ENCODE measurements at places on chromosomes 5 and 9.

DNA sequence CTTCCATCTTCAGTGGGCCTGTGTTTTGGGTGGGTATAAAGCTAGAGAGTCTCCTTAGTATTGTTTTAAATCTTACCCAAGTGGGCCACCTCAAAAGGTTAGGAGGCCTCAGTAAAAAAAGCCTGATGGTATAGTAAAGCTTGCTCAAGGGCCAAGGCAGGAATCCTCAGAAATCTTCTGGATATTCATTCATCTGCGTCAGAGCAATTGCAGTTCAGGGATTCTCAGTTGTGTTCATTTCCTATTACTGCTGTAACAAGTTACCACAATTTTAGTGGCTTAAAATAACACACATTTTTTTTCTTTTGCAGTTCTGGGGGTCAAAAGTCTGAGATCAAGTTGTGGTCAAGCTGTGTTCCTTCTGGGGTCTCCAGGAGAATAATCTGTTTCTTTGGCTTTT, 985.5 kb downstream of the TLE4 start:
- DNase-seq, result no peak

DNA sequence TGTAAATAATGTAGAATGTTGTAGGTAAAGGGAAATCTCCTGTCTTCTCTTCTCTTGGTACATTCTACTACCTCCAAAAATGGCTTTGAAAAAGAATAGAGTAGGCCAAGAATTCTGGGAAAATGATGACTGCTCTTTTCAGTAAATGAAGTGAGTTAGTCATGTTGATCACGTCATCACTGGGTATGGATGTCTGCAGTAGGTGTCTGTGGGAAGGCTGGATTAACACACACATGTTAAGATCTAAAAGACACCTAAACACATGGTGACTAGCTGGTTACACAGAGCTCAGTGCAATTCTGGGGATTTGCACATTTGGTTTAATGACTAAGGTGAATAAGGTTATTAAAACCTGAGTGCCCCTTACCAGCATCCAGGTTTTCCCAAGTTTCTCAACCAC, 161.5 kb downstream of the CEP120 start:
- no peak for DNase-seq

DNA sequence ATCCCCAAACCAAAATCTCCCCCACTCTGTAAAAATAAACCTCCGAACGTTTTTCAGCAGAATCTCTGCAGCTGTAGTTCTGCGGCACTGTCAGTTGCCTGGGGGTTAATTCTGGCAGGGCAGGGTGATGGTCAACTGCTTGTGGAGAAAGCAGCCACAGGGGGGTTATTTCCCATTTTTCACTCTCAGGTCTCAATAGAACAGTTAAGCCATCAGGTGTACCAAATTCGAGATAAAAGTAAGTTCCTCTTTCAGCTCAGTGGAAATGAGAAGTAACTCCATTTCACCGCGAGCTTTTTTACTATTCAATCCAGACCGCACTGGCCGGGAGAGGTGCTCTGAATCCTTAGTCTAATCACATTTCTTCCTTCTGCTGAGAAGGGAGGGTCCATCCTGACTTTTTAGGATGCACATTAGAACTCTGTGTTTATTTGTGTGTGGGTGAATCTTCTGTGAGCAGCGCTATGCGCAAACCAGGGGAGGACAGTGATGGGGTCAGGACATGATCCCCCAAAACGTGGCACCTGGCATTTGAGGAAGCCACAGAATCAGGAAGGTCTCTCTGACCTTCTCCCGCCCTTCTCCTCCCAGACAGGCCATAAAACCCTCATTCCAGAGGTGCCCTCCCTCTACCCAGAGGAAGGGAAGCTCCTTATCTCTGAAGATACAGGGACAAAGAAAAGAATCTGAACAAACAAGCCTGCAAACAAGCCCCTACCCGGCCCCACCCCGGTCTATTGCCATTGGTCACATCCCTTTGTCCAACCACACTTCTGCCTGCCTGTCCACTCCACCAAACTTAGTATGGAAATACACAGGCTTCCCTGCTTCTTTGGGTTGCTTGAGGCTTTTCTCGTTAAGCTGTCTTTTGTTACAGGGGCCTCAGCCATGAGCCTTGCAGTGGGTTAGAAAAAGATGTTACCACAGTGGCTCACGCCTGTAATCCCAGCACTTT, 229.0 kb downstream of the ROR2 start:
- no peak for DNase-seq

DNA sequence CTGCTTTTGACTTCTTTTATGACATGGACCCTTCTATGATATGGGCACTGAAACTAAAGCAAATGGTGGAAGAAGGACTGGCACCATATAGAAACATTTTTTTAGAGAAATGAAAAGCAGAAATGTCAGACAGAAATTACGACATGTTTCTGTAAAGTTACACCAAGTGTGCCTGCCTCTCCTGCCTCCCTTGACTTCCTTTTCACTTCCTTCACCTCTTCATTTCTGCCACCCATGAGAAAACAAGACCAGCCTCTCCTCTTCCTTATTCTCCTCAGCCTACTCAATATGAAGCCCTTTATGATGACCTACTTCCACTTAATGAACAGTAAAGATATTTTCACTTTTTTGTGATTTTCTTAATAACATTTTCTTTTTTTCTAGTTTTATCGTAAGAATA, 44.5 kb downstream of the ERCC6L2 start:
- no peak for DNase-seq

- no peak for DNase-seq
These were observed 198.8 kb downstream of the AUH start for GRCh38 chr9:91162784-91163443.

GRCh38 chr5:133421394-133421793, 190.9 kb downstream of the FSTL4 start:
- no peak for DNase-seq

- no peak for DNase-seq
These were observed 145.3 kb downstream of the ADGRV1 start for GRCh38 chr5:90703932-90704331.

DNA sequence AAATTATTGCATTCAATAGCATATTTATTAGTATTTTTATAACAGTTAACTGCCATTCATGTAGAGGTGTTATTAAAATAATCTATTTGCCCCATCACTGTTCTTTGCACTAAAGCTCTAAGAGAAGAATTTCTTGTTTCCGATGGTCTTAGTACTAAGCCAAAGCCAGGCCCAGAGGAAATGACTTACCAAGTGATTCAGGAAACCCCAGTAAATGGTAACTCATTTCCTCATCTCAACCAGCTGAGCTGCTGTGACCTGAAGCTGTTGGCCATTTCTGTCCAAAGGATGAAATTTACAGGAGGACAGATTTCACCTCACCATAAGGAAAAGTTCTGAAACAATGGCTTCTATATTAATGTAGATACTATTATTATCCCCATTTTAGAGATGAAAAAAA, 117.0 kb downstream of the PIK3R1 start:
- no peak for DNase-seq

GRCh38 chr5:138110266-138110963, 26.6 kb downstream of the WNT8A start:
- no peak for DNase-seq

DNA sequence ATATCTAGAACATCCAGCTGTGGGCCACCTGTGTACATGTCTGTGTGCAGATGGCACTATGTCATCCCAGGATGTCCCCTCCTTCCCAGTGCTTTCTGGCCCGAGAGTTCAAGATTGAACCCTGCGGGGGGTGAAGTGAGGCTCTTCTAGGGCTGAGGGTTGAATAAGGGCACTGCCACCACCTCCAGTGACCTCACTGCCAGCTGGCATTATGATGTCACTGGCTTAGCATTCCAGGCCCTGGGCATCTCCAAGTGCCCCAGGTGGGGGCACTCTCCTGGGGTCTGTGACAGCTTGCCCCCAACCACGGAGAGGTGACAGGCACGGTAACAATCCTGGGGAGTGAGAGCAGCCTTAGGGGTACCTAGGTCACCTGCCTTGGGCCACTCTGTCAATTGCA, 27.1 kb downstream of the CXXC5 start:
- DNase-seq, result no peak

- DNase-seq, result no peak
These were observed 13.3 kb upstream of the NKD2 start for GRCh38 chr5:995318-995717.
